ENCODE measurements at places on chromosomes 3 and 15.

GRCh38 chr3:112817797-112818196 is 28.9 kb downstream of the CD200R1L start:
- no peak for DNase-seq

DNA sequence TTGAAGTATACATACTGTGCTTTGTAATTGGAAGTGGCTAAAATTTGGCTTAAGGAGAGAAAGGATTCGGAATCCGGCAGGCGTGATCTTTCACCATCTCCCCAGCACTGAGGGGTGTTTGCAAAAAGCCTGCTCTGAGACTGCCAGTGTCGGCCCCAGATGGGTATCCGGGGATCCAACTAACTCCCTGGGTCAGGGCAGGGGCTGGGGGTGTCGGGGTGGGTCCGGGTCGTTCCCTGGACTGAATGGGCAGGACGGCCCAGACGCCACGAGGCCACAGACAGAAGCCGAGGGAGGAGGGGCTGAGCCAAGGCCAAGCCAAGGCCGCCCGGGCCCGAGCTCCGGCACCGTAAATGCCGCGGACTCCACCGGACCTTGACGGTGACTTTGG is 349 bp downstream of the PPIB start:
- DNase-seq: no peak

DNA sequence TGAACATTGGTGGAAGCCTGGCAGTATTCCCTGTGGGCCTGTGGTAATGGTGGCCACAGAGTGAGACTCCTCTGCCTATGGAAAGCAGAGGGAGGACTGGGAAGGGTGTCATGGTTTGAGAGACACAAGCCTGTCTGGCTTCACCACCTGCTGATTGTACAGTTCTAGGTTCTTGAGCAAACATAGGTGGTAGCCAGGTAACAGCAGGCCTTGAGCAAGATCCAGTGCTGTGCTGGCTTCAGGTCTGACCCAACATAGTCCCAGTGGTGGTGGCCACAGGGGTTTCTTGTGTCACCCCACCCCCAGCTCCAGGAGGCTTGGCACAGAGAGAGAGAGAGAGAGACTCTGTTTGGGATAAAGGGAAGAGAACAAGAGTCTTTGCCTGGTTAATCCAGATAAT is 22.7 kb upstream of the KPNA4 start:
- no peak for DNase-seq

GRCh38 chr3:146594843-146595482 is 10.2 kb downstream of the PLSCR5 start:
- no peak for DNase-seq

- DNase-seq: no peak
These were observed 11.7 kb upstream of the LHFPL4 start for GRCh38 chr3:9565316-9565715.

Measured in occipital lobe (tissue), 3 donors.